Astrocyte (in vitro differentiated cells and primary cell): ENCODE measurements at places on chromosomes 7 and 10. TPM values are rescaled to one million over a fixed set of nuclear protein-coding genes. Genes with fewer than 3 reads are reported as not detected.

NFE2L3 gene
- 49.0 and 50.4 TPM in 2 replicates for total RNA-seq

FKBP6 gene
- total RNA-seq: not detected in 2 replicates

CALHM1 gene
- not detected in 2 replicates for total RNA-seq

VOPP1 gene
- total RNA-seq: 111 and 133 TPM in 2 replicates

ASIC3 gene
- total RNA-seq: 3.9 and 5.9 TPM in 2 replicates

ADRB1 gene
- 0.62 and 1.3 TPM in 2 replicates for total RNA-seq

NRCAM gene
- 7.9 and 9.3 TPM in 2 replicates for total RNA-seq

CRYGN gene
- total RNA-seq: not detected in 2 replicates

PLXNA4 gene
- total RNA-seq: 3.3 and 4.3 TPM in 2 replicates

RNF32 gene
- total RNA-seq: 1.6 and 2.7 TPM in 2 replicates

PRPS1L1 gene
- not detected in 2 replicates for total RNA-seq

CAMK2B gene
- total RNA-seq: 0.18 TPM in 1 of 2 replicates, not detected in the other

RBM33 gene
- total RNA-seq: 50.5 and 53.3 TPM in 2 replicates

NPSR1 gene
- total RNA-seq: not detected in 2 replicates
